CD4-positive, alpha-beta T cell treated with Interleukin-4 for 4 hours (primary cell): ENCODE measurements at places on chromosomes 12 and 14.
A peak's percentile ranks its signal among the peaks of the same experiment; 100 is the strongest.

- no peak for DNase-seq
Observed at GRCh38 chr14:90624732-90625400, 191.4 kb downstream of the TTC7B start.

- DNase-seq = no peak
Observed at GRCh38 chr14:60276347-60276746, 27.3 kb downstream of the PPM1A start.

GRCh38 chr12:11814374-11814773 lies 164.9 kb downstream of the ETV6 start:
- DNase-seq = peak; percentile 62

DNA sequence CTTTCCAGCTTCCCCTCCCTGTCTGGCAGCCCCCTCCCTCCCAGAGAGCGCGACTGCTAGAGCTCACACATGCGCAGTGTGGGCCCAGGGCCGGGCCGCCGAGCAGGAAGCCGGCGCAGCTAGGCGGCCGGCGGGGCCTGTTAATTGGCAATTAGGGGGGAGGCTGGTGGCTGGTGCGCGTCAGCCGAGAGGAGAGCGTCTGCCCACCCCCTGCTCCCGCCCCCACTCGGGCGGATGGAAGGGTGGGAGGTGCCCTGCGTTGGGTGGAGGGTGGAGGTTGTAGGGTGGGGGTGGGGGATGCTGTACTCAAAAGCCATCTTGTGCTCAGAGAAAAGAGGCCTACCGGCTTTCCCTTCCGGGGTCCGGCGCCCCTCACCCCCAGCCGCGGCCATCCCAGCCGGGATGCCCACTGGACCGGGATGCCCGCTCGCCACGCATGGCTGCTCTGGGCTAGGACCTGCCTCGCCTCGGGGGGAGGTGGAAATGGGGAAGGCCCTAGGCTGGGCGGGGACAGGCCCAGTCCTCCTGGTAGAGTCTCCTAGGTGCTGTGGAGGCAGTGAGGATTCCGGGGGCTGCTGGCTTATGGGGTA lies 9.2 kb downstream of the HOXC8 start:
- DNase-seq = peak; percentile 65

DNA sequence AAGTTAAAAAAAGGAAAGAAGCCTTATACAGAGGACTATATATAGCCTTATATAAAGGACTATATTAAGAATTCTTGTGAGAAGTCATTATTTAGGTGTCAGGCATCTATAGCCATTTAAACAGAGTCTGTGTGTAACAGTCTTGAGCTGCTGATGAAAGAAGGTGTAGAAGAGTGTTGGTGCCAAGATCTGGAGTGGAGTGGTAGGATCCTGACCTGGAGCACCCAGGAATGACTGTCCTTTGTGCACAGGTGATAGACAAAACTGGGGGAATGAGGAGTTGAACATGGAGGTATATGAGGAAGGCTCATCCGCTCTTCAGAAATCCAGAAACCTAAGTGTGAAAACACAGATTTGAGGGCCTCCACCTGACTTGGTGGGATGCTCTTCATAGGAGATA lies 747.3 kb downstream of the NRXN3 start:
- no peak for DNase-seq

DNA sequence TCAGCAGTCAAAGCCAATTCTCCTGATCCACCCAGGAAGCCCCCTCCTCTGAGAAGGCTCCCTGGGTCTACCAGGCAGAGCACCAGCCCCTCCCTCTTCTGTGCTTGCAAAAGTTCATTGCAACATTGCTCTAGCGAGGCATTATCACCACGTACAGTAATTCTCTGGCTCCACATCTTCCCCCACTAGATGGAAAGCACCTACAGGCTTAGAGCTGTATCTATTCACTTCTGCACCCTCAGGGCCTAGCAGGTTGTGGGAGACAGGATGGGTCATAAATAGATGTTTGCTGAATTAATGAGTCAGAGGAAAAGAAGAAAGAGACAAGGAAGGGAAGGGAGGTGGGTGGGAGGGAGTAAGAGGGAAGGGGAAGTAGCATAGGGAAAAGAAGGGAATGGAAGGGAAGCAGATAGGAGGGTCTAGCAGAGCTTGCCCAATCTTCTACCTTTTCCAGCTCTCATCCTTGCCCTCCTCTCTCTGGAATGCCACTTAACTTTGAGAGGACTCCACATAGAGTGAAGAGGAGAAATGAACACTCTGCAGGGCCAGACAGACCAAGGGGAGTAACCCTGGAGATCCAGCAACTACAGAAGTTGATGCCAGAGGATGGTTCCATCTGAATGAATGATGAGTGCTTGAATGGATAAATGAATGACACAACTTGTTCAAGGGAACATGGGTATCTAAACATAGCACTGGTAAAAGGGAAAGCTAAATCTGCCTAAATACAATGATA lies 42.0 kb upstream of the NT5DC3 start:
- DNase-seq = no peak

DNA sequence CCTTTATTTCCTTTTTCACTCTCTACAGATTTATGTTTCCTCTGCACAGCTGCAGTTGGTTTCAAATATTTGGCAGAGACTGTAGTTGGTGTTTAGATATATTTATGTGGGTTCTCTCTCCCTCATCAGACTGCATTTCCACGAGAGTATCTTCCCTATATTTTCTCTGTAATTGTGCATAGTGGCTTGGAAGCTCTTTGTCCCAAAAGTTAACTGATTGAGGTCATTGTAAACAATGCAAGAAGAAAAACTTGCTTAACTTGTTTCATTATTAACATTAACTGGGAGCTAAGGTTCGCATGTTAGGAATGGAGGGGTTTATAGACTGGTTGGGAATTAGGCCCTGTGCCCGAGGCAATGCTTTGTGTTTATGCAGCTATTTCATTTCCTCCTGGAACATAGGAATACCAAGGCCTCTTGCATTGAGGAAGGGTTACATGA lies 216.9 kb upstream of the HMGA2 start:
- DNase-seq = no peak

DNA sequence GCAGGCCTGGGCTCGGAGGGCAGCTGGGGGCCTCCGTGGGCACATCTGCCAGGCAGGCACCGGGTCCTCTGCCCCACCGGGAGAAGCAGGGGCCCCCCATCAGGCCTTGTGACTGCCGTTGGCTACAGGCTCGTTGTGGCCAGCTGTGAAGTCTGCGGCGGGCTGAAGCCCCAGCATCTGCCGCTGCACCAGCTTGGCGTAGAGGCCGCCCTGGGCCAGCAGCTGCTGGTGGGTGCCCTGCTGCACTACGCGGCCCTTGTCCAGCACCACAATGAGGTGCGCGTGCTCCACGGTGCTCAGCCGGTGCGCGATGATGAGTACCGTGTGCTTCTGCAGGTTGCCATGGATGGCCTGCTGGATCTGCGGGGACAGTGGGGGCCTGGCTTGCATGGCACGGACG lies 33.9 kb upstream of the VPS37B start:
- DNase-seq = no peak

- no peak for DNase-seq
Observed at GRCh38 chr12:43861840-43862150, 25.9 kb downstream of the TMEM117 start.
